Astrocyte (in vitro differentiated cells and primary cell): ENCODE measurements at places on chromosomes 2 and 18. TPM values are rescaled to one million over a fixed set of nuclear protein-coding genes. Genes with fewer than 3 reads are reported as not detected.

GRCh38 chr2:183807870-183808269 lies 683.6 kb downstream of the NUP35 start:
- no peak overlapping the region for H3K4me3 ChIP-seq
- H3K27ac ChIP-seq: no peak overlapping the region
- H3K4me1 ChIP-seq: no peaks in the 10 kb centered on the region
- H3K27me3 ChIP-seq: no peaks in the 10 kb centered on the region

DNA sequence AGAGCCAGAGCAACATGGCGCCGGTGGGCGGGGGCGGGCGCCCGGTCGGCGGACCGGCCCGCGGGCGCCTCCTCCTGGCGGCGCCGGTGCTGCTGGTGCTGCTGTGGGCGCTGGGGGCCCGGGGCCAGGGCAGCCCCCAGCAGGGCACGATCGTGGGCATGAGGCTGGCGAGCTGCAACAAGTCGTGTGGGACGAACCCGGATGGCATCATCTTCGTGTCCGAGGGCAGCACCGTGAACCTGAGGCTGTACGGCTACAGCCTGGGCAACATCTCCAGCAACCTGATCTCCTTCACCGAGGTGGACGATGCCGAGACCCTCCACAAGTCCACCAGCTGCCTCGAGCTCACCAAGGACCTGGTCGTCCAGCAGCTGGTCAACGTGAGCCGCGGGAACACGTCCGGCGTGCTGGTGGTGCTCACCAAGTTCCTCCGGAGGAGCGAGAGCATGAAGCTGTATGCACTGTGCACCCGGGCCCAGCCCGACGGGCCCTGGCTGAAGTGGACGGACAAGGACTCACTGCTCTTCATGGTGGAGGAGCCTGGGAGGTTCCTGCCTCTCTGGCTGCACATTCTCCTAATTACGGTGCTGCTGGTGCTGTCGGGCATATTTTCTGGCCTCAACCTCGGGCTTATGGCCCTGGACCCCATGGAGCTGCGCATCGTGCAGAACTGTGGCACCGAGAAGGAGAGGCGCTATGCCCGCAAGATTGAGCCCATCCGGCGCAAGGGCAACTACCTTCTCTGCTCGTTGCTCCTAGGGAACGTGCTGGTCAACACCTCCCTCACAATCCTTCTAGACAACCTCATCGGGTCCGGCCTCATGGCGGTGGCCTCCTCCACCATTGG lies 507 bp downstream of the CNNM4 start:
- peak overlapping the region; percentile 1 for H3K27ac ChIP-seq
- peaks cover 27% of the 10 kb centered on the region for H3K4me1 ChIP-seq
- H3K4me3 ChIP-seq: peak overlapping the region; percentile 65
- H3K36me3 ChIP-seq: no peaks in the 10 kb centered on the region

DNA sequence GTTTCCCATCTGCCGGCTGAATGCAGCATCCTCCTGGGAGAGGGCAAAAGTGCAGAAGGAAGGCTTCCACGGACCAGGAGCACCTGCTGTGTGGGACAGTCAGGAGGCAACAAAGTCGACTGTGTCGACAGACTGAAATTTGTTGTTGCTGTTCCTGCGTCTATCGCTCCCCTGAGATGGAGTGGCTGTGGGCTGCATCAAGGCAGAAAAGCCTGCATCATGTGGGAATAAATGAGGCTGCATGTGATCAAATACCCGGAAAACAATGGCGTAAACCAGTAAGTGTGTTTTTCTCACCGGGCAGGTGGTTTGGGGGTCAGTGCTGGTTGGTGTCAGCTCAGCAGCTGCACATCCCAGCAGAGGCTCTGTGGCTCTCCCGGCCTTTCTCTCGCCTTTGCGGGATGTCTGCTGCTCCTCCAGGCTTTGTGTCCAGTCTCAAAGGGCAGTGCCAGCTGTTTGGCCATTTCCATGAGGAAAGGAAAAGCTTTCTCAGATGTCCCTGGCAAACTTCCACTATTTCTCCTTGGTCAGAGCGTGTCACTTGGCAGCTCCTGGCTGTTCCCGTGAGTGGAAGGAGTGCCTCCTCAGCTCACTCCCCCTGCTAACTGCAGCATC lies 262.4 kb downstream of the NDUFA10 start:
- DNase-seq: no peak
- no peaks in the 10 kb centered on the region for H3K27me3 ChIP-seq
- no peaks in the 10 kb centered on the region for H3K4me1 ChIP-seq
- H3K27ac ChIP-seq: no peak overlapping the region

DNA sequence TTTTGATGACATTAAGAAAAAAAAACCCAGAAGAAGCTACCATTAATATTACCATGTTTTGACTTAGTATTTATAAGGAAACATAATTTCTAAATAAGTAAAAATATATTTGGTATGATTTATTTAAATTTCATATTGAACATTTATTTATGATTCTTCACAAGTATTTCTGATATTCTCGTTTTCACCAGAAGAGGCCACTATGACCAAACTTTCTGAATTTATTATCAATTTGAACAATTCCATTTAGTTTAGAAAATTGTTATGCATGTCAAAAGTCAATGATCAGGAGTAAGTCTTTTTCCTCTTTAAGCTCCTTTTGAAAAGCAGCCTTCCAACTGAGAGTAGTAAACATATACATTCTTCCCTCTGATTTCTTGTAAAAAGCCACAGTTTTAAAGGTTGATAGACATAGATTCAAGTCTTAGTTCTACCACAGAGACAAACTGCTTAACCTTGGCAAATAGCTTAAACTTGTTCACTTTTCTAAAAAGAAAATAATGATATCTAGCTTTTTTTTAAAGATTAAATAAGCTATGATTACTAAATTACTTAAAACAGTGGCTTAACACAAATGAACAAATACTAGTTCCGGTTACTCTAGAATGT lies 329.9 kb downstream of the TRIB2 start:
- no peaks in the 10 kb centered on the region for H3K27me3 ChIP-seq
- no peaks in the 10 kb centered on the region for H3K4me1 ChIP-seq
- no peak overlapping the region for H3K4me3 ChIP-seq

GRCh38 chr2:53490659-53491058 lies 276.9 kb upstream of the CHAC2 start:
- peak; percentile 80 for DNase-seq
- no peaks in the 10 kb centered on the region for H3K27me3 ChIP-seq
- no peaks in the 10 kb centered on the region for H3K36me3 ChIP-seq
- H3K4me1 ChIP-seq: no peaks in the 10 kb centered on the region

DNA sequence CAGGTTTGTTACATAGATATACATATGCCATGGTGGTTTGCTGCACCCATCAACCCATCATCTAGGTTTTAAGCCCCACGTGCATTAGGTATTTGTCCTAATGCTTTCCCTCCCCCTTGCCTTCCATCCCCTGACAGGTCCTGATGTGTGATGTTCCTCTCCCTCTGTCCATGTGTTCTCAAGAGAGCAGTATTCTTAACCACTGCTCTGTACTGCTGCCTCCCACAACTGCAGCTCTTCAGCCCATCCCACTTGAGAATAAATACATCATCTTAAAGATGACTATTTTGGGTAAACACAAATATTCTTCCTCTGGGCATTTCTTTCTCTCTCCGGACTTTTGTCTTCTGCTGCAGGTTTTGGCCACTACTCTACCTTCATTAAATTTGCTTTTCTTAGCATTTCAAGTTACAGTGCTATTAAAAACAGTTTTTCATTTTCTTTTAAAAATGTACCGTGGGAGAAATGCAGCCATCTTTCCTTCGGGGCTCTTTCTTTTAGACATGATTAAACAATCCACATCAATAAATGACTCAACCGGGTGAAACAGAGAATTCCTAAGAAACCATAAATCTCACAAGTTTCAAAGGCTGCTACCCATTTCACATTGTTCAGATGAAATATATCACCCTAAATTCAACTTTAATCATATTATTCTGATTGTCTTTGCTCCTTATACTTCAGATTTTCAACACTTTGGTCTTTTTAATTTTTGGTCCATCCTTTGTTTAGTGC lies 323.4 kb downstream of the GALNT13 start:
- H3K4me1 ChIP-seq: no peaks in the 10 kb centered on the region
- H3K27ac ChIP-seq: no peak overlapping the region
- no peak overlapping the region for H3K4me3 ChIP-seq

GRCh38 chr2:165893556-165893955 lies 60.0 kb downstream of the TTC21B start:
- no peak for DNase-seq
- no peaks in the 10 kb centered on the region for H3K27me3 ChIP-seq
- H3K4me3 ChIP-seq: no peak overlapping the region
- peaks cover 14% of the 10 kb centered on the region for H3K36me3 ChIP-seq

Gene UGT1A4
- total RNA-seq: not detected in 2 replicates

DNA sequence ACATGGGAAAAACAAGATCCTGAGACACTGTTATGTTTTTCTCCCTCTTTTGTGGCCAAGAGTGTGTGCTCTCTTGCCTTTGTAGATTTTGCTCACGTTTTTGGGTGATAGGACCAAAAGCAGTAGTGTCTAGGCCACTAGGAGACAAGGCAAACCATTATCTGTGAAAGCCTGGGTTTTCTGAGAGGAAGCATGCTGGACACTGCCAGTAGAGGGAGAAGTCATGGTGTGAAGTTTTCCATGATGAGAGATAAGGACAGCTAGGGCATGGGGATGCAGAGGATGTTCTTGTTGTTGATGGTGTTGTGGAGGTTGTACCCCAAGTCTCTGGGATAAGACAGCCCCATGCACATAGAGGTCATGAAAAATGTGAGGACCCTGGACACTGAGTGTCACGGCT lies 285.3 kb downstream of the SOX11 start:
- no peaks in the 10 kb centered on the region for H3K4me1 ChIP-seq
- no peak overlapping the region for H3K4me3 ChIP-seq
- H3K27ac ChIP-seq: no peak overlapping the region
- no peak for DNase-seq

GRCh38 chr2:55415300-55415699 lies 4.4 kb downstream of the CCDC88A start:
- no peaks in the 10 kb centered on the region for H3K36me3 ChIP-seq
- H3K27ac ChIP-seq: no peak overlapping the region
- no peaks in the 10 kb centered on the region for H3K4me1 ChIP-seq
- no peak overlapping the region for H3K4me3 ChIP-seq
- no peak for DNase-seq
- H3K27me3 ChIP-seq: no peaks in the 10 kb centered on the region

Gene FOXD4L1
- not detected in 2 replicates for total RNA-seq
